ENCODE measurements at places on chromosomes 6 and 20.

DNA sequence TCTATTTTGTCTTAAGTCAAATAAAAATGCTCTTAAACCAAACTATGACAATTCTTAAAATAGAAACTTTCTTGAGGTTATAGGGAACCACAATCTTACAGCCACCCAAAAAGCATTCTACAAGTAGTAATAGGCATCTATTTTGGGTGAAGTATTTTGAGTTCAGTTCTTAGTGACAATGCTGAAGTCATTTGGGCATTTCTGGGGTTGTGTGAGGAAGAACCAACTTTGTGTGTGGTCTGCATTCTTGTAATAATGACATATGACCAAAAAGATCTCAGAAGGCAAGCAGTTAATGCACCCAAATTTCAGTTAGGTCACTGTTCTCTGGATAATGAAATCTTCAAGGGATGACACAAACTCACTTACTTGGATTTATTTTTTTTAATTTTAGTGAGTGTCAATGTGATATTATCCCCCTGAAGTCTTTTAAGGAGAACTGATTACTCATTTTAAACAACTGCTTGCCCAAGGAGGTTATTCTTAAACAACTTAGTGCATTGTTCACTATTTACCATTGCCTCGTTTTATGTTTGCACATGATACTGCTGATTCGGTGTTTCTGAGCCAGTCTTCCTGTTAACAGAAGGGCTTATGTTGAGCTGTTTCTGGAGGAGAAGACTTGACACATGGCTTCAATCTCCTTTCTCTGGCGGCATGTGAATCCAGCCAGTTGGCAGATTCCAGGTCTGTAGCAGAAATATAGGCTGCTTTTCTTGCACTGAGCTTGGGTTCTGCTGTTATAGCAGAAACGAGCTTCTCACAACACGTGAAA lies 618.9 kb downstream of the BCKDHB start:
- peak; percentile 69 for DNase-seq

GRCh38 chr20:7908905-7909304 lies 31.4 kb downstream of the HAO1 start:
- DNase-seq: no peak

DNA sequence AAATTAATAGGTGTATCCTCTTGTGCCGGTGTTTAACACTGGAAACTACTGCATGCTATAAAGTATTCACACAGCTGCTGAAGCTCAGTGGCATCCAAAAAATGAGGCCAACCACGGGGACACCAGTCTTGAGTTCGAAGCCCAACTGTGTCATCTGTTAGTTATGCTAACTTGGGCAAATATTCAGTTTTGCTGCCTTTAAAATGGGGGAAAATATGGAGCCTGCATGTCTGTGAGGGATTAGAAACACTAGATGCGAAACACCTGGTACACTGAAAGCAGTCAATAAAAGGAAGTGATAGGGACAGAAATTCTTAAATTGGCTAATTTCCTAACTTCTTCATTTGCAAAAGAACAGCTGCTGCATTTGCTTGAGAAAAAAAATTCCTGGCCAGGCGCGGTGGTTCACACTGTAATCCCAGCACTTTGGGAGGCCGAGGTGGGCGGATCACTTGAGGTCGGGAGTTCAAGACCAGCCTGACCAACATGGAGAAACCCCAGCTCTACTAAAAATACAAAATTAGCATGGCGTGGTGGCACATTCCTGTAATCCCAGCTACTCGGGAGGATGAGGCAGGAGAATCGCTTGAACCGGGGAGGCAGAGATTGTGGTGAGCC lies 36.6 kb upstream of the MLIP start:
- DNase-seq: peak; percentile 75

DNA sequence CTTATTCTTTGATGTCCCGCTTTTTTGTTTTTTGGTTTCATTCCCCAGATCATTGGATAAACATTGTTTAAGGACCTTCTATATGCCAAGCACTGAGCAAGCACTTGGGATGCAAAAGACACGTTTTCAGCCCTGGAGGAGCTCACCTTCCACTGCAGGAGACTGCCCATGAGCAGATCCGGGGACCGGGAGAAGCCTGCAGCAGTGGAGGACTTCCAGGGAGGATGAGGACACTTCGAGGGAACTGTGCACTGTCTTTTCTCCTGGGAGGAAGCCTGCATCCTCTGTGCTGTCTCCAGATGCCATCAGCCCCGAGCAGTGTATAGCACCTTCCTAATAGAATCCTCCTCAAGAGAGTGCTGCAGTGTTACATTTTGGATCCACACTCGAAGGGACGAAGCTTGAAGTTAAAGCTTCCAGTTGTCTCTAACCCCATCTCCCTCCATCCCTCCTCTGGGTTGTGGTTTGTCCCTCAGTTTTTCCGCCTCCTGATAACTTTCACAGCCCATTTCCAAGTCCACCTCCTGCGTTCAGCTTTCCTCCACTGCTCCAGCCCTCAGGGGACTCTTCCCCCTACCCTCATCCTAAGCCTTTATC lies 5.8 kb upstream of the KCNG1 start:
- DNase-seq: no peak

DNA sequence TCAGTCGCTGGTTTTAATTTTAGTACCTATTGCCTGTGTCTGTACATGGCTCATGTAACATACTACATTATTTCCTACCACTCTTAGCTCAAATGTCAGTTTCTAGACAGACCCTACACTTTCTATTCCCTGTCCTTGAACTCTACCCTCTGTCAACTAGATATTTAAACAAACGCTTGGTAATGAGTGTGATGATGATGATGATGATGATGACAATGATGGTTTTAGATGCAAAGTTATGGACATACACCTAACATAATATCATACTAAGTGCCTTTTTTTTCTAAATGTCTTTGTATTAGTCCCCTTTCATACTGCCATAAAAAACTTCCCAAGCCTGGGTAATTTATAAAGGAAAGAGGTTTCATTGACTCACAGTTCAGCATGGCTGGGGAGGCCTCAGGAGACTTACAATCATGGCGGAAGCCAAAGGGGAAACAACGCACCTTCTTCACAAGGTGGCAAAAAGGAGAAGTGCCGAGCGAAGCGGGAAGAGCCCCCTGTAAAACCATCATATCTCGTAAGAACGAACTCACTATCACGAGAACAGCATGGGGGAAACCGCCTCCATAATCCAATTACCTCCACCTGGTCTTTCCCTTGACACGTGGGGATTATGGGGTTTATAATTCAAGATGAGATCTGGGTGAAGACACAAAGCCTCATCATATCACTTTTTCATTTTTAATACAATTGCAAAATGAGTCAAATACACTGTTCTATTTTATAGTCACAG lies 87.1 kb downstream of the IBTK start:
- no peak for DNase-seq

- DNase-seq: peak; percentile 39
Measured at GRCh38 chr20:61896058-61896961, 169.4 kb downstream of the TAF4 start.
